ENCODE measurements at places on chromosomes 13 and 19. TPM values are rescaled to one million over a fixed set of nuclear protein-coding genes. Genes with fewer than 3 reads are reported as not detected.

- no peaks in the 10 kb centered on the region for H3K27me3 ChIP-seq
- H3K4me3 ChIP-seq = peak overlapping the region; percentile 68
- peaks cover 61% of the 10 kb centered on the region for H3K4me1 ChIP-seq
- H3K36me3 ChIP-seq = peaks cover 4% of the 10 kb centered on the region
- peak overlapping the region; percentile 90 for H3K27ac ChIP-seq
Measured at GRCh38 chr13:31898378-31899071, 133.0 kb upstream of the FRY start.

Gene GEMIN7
- total RNA-seq = 8.8 TPM

DNA sequence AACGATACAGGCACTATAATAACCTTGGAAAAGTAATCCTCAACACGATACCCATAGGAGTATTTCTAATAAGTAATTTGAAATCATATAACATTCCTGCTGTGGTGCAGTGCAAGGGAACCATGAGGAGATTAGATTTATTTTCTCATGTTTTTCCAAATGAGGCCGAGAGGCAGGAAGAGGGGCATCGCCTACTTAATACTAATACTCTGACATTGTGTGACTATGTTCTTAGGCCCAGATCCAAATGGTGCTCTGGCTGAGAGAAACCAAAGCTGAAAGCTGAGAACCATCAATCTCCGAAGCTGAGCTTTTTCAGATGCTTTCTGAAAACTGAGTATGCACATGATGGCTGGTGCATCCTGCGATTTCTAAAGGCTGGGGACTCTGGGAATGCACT, 248.0 kb upstream of the MAB21L1 start:
- no peaks in the 10 kb centered on the region for H3K36me3 ChIP-seq
- H3K4me3 ChIP-seq = no peak overlapping the region

DNA sequence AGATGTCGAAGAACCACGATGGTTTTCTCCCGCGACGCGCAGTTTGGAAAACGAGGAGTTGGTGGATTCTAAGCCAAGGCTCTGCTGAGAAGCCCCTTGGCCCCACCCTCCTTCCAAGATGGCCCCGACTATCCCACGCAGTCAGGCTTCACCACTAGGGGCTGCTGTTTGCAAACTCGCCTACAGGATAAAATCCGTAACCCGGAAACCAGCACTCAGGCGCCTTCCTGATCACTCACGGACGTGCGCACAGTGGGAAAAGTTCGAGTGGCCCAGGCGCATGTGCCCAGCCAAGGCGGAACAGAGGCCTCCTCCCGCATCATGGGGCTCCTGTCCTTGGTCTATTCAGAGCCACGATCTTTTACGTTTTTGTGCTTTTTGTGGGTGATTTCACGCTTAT, 19.2 kb upstream of the UQCR11 start:
- H3K36me3 ChIP-seq = no peaks in the 10 kb centered on the region
- DNase-seq = no peak
- no peak overlapping the region for H3K27ac ChIP-seq

DNA sequence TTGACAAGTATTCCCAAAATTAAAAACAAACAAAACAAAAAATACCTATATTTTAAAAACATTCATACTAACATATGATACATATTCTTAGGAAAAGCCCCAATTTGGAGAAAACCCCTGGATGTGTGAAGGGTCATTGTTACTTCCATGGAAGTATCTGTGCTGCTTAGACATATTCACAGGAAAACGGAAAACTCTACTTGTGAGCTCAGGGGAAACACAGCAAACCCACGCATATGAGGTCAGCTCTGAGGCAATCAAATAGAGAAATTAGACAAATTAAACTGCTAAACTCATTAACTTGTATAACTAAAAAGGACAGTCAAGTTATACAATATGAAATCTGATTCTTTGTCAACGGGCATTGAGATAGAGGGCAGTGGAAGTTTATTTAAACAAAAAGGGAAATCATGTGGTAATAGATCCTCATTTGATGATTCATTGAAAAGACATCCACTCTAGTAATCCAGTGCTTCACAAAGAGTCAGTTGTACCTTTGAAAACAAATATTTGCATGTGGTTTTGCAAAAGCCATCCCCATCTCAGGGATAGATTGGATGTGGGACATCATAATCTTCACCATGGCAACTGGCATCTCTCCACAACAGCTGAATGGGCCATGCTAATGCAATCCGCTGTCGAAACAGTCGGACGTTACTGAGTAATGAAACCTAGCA, 423.4 kb downstream of the ITGBL1 start:
- peaks cover 2% of the 10 kb centered on the region for H3K4me1 ChIP-seq
- no peaks in the 10 kb centered on the region for H3K36me3 ChIP-seq
- H3K27ac ChIP-seq = no peak overlapping the region
- no peak for DNase-seq

- H3K4me1 ChIP-seq = peaks cover 13% of the 10 kb centered on the region
- peak; percentile 74 for DNase-seq
- no peak overlapping the region for H3K4me3 ChIP-seq
- H3K27me3 ChIP-seq = no peaks in the 10 kb centered on the region
Measured at GRCh38 chr19:42295831-42296525, 6.0 kb upstream of the PRR19 start.

- H3K36me3 ChIP-seq = no peaks in the 10 kb centered on the region
- no peak overlapping the region for H3K27ac ChIP-seq
- H3K4me3 ChIP-seq = no peak overlapping the region
- DNase-seq = no peak
Measured at GRCh38 chr19:29119590-29119989, 93.4 kb downstream of the UQCRFS1 start.

Gene CHAMP1
- 10.2 TPM for total RNA-seq

GRCh38 chr19:29442094-29442493, 83.7 kb upstream of the VSTM2B start:
- H3K4me3 ChIP-seq = no peak overlapping the region
- H3K4me1 ChIP-seq = no peaks in the 10 kb centered on the region
- no peak overlapping the region for H3K27ac ChIP-seq
- H3K36me3 ChIP-seq = no peaks in the 10 kb centered on the region
- H3K27me3 ChIP-seq = peaks cover 6% of the 10 kb centered on the region

Gene ATP8A2
- 0.18 TPM for total RNA-seq

GRCh38 chr13:74921326-74921725, 560.6 kb downstream of the TBC1D4 start:
- H3K27me3 ChIP-seq = no peaks in the 10 kb centered on the region
- DNase-seq = no peak
- no peak overlapping the region for H3K4me3 ChIP-seq
- no peaks in the 10 kb centered on the region for H3K4me1 ChIP-seq

Gene NOVA2
- not detected for total RNA-seq

- H3K27me3 ChIP-seq = peaks cover 25% of the 10 kb centered on the region
- no peak overlapping the region for H3K4me3 ChIP-seq
- no peaks in the 10 kb centered on the region for H3K36me3 ChIP-seq
- no peak for DNase-seq
- peaks cover 4% of the 10 kb centered on the region for H3K4me1 ChIP-seq
Measured at GRCh38 chr19:9917321-9917720, 19.0 kb downstream of the OLFM2 start.
